ENCODE measurements at places on chromosomes 16 and 17.

GRCh38 chr17:37562016-37562745 is 47.0 kb downstream of the SYNRG start:
- DNase-seq, result no peak

DNA sequence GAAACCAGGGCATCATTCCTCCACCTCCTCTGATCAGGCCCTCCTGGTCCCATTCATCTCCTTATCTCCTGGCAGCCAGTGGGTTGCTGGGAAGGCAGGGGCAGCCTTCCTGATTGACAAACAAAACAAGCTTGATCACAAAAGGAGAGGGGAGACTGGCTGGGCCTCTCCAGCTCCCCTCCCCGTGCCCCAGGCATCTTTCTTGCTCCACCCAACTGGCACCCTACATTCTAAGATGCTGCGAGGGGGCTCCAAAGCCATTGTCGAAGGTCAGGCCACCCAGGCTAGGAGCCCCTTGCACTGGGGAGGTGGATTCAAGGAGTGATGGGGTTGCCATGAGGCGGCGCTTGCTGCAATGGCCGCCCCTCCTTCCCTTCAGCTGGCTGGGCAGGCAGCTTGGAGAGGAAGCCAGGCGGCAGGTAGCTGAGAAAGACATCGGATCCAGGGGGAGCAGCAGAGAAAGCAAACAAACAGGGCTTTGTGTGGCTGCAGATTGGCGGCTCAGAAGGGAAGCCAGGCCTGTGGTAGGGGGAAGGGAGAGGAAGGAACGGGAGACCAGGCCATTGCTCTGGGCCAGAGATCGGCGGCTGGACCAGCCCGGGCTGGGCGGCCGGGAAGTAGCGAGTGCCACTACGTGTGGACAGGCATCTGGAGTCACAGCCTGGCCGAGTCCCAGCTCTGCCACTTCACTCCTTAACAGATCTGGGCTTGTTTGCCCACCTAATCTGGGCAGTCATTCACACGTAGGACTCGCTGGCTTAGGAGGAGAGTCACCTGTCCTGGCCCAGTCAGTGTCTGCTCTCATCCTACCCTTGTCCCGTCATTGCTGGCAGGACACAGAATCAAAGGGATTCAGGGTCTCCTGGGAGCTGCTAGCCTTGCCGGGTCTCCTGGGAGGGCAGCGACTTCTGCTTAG is 12.3 kb downstream of the RAI1 start:
- peak; percentile 12 for DNase-seq

DNA sequence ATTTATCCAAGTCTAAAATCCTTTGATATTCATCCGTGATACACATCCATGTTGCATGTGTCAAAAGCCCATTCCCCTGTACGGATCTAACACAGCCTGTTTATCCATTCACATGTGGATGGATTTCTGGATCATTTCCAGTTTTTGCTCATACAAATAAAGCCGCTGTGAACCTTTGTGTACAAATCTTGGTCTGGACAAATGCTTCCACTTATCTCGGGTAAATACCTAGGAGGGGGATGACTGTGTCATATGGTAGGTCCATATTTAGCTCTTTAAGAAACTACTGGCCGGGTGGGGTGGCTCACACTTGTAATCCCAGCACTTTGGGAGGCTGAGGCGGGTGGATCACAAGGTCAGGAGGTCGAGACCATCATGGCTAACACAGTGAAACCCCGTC is 6.3 kb upstream of the TBCD start:
- DNase-seq, result no peak

GRCh38 chr17:59372138-59372751 is 40.8 kb downstream of the YPEL2 start:
- DNase-seq, result peak; percentile 89

DNA sequence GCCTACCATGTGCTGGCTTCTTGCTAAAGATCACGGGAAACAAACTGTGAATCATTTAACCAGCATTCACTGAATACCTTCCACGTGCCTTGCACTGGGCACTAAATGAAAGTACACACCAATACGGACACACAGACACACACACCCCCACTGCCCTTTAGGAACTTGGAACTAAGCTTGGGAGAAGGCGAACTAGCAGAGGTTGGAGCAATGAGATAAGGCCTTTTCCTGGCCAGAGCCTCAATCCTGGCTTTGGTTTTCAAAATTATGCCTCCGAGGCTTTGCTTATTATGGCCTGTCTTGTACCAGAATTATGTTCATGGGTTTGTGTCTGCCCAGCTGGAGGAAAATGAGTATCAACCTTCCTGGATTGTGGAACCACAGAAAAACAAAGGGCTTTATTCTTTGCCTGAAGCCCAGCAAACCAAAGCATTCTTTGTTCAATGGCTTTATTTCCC is 32.3 kb downstream of the CPPED1 start:
- DNase-seq, result no peak

DNA sequence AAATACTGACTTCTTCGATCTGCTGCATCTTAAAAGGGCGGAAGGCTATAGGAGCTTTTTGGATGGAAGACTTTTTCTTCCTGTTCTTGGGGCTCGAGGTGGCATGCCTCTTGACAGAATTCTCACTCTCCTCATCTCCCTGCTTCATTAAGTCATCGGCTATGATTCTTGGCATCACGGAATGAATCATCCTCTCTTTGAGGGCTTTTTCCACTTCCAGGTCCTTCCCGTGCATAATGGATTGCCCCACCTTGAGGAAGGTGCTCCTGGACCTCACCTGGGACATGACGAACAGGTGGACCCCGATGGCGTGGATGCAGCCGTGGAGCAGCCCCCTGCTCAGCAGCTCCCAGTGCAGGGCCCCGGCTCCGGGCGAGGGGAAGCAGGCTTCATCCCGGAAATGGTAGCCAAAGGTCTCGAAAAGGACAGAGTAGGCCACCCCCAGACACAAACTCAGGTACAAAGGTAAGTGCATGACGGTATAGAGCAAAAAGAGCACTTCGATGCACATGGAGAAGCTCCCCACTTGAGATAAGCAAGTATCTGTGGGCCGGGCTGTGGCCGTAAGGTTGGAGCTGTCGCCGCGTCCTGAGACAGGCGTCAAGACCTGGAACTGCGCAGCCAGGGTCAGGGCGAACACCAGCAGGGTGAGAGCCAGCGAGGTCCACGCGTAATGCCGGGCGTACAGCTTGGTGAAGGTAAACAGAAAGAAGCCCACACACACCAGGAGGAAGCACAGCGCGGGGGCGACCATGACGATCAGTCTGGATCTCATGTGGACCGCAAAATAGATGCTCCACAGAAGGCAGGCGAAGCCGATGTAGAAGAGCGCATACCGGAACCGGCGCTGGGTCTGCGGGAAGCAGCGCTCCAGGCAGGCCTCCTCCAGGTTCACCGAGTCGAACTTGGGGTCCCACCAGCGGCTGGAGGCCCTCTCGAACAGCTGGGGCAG is 1.7 kb downstream of the ADCY9 start:
- no peak for DNase-seq

DNA sequence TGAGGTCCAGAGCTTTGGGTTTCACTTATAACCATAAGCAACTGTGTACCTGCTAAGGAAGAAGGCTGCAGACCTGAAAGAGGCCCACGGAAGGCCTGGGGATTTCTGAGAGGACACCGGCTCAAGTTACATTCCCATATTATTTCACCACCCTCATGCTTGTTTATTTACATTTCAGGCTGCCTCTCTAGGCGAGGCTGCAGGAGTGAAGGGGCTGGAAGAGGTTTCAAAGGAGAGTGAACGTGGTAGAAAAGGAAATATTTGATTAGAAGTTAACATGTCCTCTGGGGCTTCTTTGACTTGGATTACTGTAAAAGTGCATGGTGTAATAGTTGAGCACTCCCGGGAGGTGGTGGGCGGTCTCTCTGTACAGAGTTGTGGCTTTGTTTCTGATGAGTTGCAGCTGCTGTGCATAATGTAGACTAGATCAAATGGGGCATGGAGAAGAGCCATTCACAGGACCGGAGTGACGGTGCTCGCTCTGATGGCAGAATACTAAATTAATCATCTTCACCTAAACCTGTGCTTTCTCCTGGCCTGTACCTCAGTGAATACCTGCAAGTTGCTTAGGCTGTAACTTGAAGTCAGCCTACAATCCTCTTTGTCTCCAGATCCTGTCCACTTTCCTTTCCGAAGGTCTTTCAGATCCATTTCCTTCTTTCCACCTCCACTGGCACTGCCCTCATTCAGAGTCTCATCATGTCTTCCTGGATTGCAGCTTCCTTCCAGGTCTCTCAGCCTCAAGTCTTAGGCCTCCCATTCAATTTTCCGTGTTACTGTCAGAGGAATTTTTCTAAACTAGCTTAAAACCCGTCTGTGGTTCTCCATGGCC is 1.9 kb upstream of the CPD start:
- peak; percentile 61 for DNase-seq

DNA sequence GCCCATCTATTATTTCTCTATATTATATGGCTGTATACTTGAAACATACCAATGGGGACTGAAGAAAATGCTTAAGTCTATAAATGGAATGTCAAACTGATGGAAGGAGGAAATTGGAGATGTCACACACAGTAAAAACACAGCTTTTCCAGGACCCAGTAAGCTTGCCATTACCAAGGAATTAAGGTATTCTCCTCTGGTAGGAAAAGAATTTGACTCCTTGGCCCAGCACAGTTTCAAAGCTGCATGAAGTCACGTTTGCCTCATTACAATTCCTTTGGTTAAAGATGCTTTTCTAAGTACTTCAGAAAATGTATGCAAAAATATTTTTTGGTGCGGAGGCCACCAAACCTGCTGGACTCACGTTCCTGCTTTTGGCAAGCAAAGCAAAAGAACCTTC is 48.5 kb downstream of the CDH13 start:
- DNase-seq, result no peak

DNA sequence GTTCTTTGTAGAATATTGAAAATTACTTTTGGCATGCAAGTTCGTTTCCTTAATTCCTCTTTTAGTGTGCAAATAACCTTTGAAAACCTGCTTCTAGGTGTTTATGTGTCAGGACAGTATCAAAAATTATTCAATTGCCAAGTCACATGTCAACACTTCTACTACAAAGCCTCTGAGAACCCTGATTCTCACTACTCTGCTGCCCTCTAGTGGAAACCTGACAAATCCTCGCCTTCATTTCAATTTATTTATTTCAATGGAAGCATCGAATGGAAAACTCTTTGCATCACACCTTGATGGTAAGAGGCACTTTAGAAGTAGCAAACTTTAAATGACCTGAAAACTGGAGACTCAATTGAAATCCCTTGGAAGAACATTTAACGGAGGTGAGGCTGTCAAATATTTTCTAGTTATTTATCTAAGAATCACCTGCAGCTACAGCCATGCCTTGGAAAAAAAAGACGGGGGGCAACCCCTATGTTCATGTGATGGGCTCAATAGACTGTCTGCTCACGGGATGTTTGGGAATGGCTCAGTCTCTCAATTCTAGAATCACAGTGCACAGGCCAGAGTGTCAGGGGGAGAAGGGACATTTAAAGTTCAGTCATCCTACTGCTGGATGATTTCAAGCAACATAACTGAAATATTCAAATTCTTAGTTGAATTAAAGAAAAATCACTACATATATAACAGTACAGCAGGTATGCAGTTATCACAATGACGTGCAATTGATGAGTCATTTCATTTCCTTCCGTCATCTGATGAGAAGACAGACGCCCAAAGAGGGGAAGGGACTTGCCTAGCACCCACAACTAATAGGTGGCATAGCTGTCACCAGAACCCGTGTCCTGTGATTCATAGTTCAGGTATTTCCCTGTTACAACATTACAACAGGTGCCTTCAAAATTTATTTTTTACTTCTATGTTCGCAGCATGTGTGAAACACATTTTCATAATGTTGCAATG is 563.9 kb downstream of the TOX3 start:
- peak; percentile 49 for DNase-seq

GRCh38 chr16:26744430-26744829 is 322.3 kb upstream of the C16orf82 start:
- no peak for DNase-seq

DNA sequence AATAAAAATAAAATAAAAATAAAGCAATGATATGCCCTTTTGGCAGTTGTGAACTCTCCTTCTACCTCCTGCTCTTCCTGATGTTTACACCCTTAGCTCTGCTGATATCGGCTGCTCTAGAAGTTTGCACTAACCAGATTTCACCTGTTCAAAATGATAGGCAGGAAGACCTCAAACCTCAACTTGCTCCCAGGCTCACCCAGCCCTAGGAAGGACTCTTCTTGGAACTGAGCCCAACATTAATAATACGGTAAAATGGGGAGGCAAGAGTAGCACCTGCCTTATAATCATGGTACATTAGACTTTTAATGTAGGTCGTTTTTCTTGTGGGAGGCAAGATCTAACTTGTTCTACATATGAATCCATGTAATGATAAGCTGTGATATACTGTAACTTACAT is 61.2 kb upstream of the MED13 start:
- no peak for DNase-seq

DNA sequence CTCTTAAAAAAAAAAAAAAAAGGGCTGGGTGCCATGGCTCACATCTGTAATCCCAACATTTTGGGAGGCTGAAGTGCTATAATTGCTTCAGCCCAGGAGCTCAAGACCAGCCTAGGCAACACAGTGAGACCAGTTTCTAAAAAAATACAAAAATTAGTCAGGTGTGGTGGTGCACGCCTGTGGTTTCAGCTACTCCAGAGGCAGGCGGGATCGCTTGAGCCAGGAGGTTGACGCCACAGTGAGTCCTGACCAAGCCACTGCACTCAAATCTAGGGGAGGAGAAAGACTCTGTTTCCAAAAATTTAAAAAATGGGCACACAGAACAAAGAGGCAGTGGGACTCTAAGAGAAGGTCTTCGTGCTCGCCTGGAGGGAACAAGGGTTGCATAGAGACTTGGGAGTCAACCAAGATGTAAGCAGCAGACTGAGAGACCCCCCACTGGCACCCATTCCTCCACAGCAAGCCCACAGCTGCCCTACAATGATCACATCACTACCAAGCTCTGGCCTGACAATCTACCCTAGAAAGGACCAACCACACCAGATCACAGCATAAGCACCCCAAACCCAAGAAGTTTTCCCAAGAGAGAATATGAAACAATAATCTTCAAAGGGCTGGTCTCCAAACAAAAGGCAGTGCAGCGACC is 121.6 kb downstream of the ANKRD11 start:
- no peak for DNase-seq

- peak; percentile 97 for DNase-seq
These were observed 46.1 kb downstream of the ABCA8 start for GRCh38 chr17:68909066-68909465.

GRCh38 chr16:57810197-57811031 is 8.1 kb upstream of the KIFC3 start:
- DNase-seq, result peak; percentile 97

GRCh38 chr17:68870161-68870826 is 84.9 kb downstream of the ABCA8 start:
- peak; percentile 21 for DNase-seq

GRCh38 chr16:8634991-8635736 is 13.7 kb downstream of the METTL22 start:
- no peak for DNase-seq

Data from inflammatory macrophage (primary cell).